ENCODE measurements at places on chromosomes 2 and 18.
A peak's percentile ranks its signal among the peaks of the same experiment; 100 is the strongest.

GRCh38 chr2:238584617-238585016 lies 157.9 kb downstream of the ASB1 start:
- peak; percentile 6 for DNase-seq

DNA sequence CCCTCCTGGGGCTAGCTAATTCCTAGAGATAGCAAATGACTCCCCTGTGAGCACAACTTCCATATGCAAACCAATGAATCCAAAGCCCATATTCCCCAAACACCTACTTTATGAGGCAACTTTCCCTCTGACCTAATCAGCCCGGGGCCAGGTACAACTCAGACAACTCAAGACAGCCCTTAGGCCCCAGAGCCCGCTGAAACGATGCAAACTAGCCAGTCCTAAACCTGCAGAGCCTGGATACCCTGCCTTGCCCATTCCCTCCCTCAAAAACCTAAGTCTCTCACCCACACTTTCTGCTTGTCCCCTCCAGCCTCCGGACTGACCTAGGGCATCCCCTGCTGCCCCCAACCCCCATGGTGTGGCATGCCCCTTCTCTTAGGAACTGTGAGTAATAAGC lies 142.8 kb downstream of the ACTR3 start:
- DNase-seq = no peak

DNA sequence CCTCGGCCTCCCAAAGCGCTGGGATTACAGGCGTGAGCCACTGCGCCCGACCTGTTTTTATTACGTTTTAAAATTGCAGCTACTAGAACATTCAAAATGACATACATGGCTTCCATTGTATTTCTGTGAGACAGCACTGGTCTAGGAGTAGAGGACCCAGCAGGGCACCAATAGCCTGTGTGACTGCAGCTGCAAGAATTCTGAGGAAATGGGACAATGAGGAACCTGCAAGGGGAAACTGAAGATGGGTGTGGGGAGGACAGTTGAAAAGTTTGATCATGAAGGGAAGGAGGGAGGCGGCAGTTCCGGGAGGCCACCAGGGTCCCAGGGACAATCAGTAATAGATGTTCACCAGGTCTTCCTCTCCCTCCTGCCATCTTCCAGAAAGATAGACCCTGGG lies 13.9 kb upstream of the DNPEP start:
- DNase-seq = no peak

GRCh38 chr18:74942319-74942910 lies 266.5 kb downstream of the PTGR3 start:
- no peak for DNase-seq

DNA sequence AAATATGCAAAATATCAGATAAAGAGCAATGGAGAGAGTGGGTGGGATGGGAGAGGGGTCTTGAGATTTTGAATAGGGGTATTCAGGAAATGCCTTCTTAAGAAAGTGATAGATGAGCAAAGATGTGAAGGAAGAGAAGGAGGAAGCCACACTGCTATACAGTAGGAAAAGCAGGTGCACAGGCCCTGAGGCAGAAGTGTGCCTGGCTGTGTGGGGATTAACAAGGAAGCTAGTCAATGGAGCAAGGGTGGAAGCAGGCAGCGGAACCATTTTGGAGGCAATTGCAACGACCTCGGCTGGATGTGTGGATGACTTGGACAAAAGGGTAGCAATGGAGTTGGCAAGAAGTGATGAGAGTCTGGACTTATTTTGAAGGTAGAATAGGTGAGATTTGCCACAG lies 11.0 kb upstream of the CNGA3 start:
- no peak for DNase-seq

DNA sequence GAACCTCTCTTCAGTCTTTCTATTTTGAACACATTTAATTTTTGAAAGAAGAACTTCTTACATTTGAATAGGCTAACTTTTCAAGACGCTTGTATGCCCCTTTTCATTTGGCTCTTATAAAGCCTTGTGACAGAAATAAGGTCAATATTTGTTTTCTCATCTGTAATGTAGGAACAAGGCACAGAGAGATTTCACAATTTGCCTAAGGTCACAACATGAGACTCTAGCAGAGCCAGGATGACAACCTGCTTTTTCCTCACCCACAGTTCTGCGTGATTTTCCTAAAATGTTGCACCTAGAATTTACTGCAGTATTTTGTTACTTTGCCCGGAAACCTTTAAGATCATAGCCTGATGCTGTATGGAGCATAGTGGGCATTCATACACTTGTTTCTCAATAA lies 67.4 kb downstream of the TXNL1 start:
- no peak for DNase-seq

- no peak for DNase-seq
Observed at GRCh38 chr18:43578706-43579105, 301.4 kb upstream of the SYT4 start.

DNA sequence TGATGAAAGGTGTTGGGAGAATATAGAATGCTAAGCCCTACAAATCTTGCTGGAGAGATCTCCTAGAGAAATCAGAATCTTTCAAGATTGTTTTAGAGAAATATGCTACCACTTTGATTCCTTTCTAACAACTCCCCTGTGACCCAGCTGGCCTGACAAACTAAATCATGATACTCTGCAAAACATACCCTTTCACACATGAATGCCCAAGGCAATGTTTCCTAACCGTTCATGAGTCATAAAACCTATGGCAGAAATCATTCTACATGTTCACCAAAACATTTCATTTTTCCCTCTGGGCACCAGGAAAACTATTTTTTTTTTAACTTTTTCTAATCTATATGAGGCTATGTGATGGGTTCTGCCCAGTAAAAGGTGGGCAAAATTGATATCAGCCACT lies 77.8 kb upstream of the SETBP1 start:
- no peak for DNase-seq

DNA sequence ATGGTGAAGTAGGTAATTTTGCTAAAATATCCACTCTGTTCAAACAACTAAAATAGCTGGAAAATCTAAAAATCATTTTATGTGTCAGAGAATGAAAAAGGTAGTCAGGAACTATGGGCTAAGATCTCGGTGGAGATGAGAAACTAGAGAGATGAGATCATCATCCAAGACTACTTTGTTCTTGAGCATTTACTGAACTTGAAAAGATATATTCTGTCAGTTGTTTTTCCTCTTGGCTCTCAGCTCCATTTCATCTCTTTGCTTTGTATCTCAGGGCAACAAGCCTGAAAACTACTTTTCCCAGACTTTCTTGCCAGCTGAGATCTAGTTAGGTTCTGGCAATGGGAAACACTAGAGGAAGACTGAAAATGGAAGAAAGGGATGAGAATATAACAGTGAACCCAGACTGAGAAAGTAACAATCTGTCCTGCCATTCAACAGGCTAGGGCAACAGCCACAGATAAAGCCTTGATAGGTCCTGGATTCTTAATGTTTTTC lies 346.2 kb upstream of the MEX3C start:
- no peak for DNase-seq

GRCh38 chr18:45071956-45072355 lies 391.3 kb downstream of the SETBP1 start:
- DNase-seq = no peak

Data from left forelimb (tissue), 1 donor.